Activated CD4-positive, alpha-beta T cell treated with anti-CD3 and anti-CD28 coated beads, Interleukin-2, amount 50 U/mL, for 48 hours (primary cell): ENCODE measurements at places on chromosomes 2 and 18.

- no peak for DNase-seq
Observed at GRCh38 chr2:64470766-64471295, 16.9 kb downstream of the LGALSL start.

- no peak for DNase-seq
Observed at GRCh38 chr2:29033172-29033571, 41.2 kb downstream of the PCARE start.

- DNase-seq, result no peak
Observed at GRCh38 chr2:75808793-75809535, 98.2 kb upstream of the GCFC2 start.

DNA sequence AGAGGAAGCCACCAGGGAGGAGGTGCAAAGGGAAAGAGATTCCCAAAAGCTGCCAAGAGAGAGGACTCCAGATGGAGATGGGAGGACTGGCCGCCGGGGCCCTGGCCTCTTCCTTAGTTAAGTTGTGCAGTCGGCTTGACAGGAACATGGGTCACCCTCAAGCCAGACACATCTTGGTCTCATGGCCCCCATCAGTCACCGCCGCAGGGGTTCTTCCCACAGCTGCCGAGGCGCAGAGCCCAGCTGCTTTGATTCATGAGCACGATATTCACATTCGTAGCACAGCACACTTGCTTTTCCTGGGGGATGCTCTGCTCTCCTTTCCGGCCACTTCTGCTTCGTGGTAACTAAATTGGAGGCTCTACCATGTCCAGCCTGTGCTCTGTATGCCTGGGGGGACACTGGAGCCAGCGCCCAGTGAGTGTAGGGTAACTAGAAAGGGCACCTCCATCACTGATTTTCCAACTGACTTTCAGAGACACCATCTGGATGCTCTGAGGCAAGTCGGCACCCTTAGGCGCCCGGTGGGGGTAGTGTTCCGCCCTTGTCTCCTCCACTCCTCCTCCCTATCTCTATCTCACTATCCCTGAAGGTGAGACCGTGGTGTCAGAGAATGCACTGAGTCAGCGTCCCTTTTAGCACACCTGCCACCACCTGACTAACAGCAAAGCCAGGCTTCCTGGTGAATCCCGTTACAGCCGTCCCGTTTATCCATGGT lies 13.3 kb downstream of the TWIST2 start:
- no peak for DNase-seq

GRCh38 chr2:228655331-228655730 lies 473.8 kb upstream of the SPHKAP start:
- no peak for DNase-seq

DNA sequence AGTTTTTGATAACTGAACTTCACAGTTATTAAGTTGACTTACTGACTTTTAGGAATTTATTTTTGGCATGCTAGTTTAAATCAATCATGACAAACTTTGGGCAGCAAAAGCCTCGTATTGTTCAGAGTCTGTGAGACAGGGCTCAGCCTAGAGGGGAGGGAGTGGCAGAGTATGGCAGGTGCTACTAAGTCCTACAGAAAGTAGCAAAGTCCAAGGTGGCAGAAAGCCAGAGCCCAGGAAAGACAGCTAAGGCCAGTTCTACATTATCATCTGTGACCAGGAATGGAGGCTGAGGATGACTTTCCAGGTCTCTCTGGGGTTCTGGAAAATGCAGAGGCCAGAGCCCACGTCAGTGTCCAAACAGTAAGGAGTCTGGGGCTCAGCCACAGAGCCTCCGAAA lies 34.2 kb downstream of the CHST10 start:
- DNase-seq, result no peak

DNA sequence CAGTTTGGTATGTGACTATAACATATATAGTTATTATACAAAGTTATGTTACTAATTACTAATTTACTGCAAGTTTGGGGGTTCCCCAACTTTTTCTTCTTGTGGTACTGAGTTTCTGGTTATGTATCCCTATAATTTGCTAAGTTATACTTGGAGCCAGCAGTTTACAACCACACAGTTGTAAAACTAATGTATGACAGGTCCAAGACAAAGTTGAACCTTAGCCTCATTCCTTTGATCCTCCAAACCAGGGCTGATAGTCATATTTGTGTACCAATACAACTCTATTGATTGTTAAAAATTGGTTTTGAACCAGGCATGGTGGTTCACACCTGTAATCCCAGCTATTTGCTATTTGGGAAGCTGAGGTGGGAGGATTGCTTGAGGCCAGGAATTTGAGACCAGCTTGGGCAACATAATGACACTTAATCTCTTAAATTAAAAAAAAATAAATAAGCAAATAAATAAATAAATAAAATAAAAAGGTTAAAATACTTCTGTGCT lies 24.3 kb downstream of the RELCH start:
- no peak for DNase-seq

DNA sequence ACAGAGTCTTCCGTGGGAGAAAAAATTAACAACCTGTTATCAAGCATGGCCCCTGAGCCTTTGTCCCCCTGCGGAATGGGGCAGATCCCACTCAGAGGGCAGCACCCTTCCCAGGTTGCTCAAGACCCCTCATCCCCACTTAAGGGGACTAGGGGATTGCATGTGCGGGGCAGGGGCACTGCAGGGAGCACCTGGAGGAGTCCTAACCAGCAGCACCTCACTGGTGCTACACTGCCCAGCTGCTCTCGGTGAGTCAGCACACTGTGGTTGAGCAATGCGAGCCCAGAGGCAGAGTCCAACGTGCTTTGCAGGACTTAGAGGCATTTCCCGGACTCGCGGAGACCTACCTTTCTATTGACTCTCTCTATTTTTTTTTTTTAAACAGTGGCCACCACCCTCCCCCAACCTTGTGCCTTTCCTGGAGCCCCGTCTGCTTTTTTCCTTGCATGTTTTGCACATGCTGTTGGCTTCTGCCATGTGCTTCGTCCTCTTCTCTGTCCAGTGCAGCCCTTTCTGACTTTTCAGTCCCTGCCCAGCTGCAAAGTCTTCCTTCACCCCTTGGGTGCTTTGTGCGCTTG lies 74.0 kb downstream of the IL1R2 start:
- no peak for DNase-seq

GRCh38 chr2:177322801-177323261 lies 58.3 kb upstream of the NFE2L2 start:
- DNase-seq, result no peak

- DNase-seq, result no peak
Observed at GRCh38 chr2:37829202-37829601, 95.9 kb upstream of the RMDN2 start.

DNA sequence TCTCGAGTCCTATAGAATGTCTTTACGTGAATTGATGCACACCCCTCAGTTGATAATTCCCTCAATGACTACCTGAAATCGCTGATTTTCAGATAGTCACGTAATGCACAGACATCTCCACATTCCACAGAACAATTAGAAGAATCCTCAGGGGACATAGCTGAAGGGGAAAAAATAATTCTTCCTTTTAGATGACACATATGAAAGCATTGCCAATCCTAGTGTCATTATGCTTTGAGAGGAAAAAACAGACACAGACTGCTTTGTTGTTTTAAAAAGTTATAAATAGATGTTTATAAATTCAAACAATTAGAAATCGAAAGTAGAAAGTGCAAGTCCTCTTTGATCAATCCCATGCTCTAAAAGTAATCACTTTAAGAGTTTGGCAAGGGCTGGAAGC lies 100.6 kb upstream of the FN1 start:
- no peak for DNase-seq

GRCh38 chr18:49025426-49025766 lies 74.6 kb upstream of the SMAD7 start:
- DNase-seq, result no peak

DNA sequence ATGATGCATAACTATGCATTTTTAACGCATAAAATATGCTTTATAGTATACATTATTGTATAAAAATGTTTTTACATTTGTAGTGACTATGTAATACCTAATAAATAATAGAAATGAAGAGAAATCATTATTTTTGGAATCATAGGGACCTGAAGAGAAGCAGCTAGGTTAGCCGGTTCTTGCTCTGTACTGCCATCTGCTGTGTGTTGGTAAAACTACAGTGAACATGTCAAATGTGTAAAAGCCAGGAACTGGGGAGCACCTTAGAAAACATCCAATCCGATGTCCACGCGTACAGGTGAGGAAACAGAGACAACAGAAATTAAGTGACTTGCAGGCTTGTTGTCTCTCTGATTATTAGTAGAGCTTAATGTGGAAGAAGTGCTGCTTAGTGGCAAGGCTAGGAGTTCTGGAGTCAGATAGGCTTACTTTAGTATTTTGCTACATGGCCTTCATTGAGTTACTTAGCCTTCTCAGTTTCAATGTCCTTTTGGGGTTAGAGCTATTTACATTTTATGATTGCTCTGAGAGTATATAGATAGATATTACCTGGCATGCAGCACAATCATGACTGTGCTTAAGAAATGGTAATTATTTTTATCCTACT lies 386.5 kb downstream of the DLGAP1 start:
- peak; percentile 14 for DNase-seq

GRCh38 chr18:47604021-47604420 lies 326.4 kb downstream of the SMAD2 start:
- no peak for DNase-seq

DNA sequence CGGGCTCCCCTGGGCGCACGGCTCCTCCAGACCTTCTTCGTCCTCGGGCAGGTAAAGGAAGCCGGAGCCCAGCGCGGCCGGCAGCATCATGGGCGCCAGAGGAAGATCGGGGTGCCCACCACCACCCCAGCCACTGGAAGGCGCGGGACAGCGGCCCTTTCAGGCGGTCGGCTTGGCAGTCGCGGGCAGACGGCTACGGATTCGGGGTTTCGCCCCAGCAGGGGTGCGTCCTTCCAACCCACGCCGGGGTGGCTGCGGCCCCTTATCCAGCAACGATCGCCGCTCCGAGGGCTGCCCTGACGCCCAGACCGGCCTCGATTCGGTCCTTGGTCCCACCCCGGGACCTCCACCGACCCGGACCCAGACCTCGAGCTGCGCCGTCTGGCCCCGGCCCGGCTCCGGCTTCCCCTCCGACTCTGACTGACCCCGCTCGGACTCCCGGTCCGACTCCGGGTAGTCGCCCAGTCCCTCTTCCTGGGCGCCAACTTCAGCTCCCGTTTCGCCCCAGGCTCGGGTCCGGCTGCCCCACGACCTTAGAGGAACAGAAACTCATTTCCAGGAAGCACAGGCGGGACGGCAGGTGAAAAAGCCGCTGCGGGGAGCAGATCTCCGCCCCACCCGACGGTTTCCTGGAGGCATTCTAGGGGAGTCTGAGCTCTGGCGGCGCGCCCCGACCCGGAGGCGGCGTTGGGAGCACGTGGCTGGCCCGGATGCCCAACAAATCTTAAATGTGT lies 30.2 kb upstream of the SSB start:
- peak; percentile 43 for DNase-seq
